T-helper 2 cell (primary cell): ENCODE measurements at places on chromosomes 6 and 20.

DNA sequence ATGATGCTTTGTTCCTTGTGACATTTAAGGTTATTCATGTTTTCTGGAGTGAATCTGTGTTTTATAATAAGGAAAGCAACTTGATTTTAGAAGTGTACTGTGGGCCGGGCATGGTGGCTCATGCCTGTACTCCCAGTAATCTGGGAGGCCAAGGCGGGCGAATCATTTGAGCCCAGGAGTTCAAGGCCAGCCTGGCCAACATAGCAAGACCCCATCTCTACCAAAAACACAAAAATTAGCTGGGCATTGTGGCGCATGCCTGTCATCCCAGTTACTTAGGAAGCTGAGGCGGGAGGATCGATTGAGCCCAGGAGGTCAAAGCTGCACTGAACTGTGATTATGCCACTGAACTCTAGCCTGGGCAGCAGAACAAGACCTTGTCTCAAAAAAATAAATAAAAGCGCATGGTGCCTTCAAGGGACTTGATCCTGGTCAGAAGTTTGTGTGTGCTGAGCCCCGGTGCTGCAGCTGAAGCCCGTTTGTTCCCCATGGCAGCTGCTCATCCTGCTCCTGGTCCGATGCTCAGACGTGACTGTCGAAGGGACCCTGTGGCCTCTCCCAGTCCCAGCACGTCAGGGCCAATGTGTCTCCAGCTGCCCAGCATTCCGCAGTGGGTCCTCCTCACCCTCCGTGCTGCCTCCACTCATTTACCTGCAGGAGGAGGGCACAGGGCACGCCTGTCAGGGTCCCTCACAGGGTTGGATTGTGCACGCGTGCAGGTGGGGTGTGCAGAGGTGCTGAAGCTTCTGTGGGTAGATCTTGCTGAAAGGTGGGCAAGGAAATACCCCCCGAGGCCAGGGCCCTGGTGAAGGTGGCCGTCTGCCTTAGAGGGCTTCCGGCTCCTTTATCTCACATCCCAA, 18.3 kb downstream of the ENTPD6 start:
- DNase-seq = no peak

- DNase-seq = no peak
These were observed 167.5 kb downstream of the GPX5 start for GRCh38 chr6:28693033-28693750.

DNA sequence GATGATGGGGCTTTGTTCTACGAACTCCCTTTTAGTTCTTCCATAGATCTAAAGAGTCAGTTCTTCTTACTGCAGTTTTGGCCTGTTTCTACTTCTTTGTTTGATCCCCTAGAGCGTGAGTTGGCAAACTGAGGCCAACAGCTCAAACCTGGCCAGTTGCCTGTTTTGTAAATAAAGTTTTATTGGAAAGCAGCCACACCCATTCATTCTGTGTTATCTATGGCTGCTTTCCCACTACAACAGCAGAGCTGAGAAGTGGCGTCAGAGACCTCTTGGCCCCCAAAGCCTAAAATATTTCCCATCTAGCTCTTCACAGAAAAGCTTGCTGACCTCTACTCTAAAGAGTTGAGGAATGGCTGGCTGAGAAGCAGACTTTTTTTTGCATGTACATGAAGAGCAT, 52.2 kb downstream of the EYA2 start:
- DNase-seq = no peak

GRCh38 chr6:164346631-164347030, 932.1 kb downstream of the QKI start:
- no peak for DNase-seq

DNA sequence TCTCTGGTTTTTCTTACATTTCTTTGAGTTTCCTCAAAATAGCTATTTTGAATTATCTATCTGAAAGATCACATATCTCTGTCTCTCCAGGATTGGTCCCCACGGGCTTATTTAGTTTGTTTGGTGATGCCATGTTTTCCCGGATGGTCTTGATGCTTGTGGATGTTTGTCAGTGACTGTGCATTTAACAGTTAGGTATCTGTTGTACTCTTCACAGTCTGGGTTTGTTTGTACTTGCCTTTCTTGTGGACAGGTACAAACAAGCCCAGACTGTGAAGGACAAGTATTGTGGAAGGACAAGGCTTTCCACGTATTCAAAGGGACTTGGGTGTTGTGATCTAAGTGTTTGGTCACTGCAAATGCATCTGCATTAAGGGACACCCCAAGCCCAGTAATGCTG, 49.9 kb upstream of the TOP1 start:
- no peak for DNase-seq

GRCh38 chr6:167244991-167245390, 46.1 kb upstream of the UNC93A start:
- no peak for DNase-seq

DNA sequence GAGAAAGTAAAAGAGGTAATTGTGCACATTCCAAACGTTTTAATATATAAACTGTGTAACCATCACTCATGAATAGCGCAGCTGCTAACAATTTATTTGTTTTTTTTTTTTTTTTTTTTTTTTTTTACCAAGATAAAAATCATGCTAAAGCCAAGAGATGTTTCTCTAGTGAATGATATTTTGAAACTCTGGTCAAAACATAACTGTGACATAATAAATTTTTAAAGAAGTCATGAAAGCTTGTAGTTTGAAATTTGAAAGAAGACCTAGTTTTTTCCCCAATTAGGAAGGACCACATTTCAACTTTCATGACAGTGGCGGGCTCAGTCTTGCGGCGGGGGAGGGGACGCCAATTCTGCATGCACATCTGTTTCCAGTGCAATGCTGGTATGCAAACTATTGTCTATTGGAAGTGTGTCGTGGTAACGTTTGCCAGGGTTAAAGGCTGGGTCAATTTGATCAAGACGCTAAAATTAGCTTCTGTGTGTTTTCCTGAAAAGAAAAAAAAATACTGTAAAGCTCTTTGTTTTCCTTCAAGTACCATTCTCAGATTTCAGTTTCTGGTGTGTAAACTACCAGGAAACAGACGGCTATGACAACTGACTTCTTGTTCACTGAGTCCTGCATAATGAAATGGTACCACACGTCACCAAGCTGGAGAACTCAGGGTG, 211.9 kb downstream of the FOXC1 start:
- DNase-seq = no peak

DNA sequence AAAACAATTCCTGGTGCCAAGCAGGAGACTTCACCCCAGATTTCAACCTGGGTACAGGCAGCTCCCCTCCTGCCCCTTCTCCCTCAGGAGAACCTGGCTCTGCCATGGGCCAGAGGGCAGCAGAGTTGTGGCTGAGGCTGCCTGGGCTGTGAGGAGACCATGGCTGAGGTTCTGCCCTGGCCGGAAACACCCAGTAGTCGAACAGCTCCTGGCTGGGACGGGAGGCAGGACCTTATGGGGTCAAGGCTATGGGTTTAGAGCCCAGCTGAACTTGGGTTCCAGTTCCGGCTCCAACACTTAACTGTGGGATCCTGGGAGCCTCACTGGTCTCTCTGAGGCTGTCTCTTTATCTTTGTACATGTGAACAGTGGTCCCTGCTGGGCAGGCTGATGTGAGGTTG, 8.5 kb downstream of the C6orf132 start:
- DNase-seq = no peak

GRCh38 chr6:34514593-34515472, 41.3 kb downstream of the SPDEF start:
- no peak for DNase-seq

- DNase-seq = no peak
These were observed 840 bp downstream of the DEFB132 start for GRCh38 chr20:258269-258858.

- DNase-seq = no peak
These were observed 43.1 kb downstream of the PANK2 start for GRCh38 chr20:3932277-3932676.

DNA sequence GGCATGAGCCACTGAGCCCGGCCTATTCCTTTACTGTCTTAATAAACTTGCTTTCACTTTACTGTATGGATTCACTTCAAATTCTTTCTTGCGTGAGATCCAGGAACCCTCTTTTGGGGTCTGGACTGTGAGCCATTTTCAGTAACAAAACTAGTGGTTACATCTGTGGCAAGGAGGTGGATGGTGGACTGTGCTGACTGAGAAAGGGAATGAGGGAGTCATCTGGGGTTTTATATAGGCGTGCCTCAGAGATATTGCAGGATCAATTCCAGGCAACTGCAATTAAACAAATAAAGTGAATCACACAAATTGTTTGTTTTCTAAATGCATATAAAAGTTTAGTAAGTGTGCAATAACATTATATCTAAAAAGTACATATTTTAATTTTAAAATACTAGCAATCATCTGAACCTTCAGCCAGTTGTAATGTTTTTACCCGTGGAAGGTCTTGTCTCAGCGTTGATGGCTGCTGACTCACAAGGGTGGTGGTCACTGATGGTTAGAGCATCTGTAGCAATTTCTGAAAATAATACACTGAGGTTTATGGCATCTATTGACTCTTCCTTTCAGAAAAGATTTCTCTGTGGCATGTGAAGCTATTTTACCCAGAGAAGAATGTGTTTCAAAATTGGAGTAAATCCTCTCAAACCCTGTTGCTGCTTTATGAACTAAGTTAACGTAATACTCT, 111.4 kb upstream of the FKBP1C start:
- DNase-seq = no peak

GRCh38 chr20:64099880-64100565, 7.3 kb downstream of the NPBWR2 start:
- DNase-seq = peak; percentile 37

DNA sequence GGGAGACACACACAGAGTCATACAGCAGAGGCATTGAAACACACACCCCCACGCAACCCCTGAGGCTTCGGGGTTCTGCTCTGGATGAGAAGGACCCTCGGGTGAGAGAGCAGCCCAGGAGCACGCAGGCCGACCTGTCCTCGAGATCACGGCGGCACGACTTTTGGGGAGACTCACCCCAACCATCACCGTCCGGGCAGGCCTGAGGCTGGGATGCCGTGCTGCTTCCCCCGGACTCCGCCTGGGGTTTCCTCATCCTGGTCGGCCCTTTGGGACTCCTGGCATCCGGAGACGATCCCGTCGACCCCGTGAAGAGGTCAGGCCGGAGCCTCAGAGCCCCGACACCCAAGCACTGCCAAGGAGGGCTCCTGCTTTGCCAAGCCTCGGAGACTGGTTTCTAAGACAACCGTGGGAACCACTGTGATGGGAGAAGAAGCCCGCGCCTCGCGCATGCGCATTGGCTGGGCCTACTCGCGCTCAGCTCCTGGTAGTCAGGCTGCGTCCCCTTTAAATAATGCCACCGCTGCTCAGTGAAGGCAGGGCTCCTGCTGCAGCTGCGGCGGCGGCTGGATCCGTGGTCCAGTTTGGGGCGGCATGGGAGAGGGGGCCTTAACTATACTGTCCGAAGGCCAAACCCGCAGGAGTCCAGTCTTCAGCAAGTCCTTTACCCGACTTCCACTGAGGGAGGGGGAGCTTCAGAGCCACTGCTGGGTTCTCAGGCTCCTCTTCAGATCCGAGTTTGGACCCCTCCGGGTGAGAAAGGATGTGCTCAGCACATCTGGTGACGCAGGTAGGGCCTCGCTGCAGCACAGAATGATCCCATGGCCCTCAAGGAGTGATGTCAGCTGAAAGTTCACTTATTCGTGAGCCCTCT, 171.4 kb upstream of the ZNF337 start:
- DNase-seq = peak; percentile 59

GRCh38 chr6:17388365-17388764, 5.0 kb upstream of the CAP2 start:
- DNase-seq = no peak

DNA sequence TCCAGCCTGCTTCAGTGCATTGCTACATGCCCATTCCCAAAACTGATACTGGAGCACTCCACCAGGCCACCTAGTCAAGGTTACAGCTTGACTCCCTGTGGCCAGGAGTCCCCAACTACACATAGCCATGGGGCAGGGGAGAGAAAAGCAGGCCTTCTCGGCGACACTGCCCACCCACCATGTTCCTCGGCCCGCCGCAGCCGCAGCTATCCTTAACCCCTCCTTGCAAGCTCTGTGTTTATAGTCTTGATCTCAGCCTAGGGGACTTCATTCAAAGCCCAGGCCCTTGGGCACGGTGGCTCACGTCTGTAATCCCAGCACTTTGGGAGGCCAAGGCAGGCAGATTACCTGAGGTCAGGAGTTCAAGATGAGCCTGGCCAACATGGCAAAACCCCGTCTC, 39.2 kb upstream of the FAM50B start:
- DNase-seq = no peak

- no peak for DNase-seq
These were observed 86.6 kb upstream of the TAB2 start for GRCh38 chr6:149230712-149231460.

GRCh38 chr6:2264932-2265331, 19.5 kb upstream of the GMDS start:
- DNase-seq = no peak

DNA sequence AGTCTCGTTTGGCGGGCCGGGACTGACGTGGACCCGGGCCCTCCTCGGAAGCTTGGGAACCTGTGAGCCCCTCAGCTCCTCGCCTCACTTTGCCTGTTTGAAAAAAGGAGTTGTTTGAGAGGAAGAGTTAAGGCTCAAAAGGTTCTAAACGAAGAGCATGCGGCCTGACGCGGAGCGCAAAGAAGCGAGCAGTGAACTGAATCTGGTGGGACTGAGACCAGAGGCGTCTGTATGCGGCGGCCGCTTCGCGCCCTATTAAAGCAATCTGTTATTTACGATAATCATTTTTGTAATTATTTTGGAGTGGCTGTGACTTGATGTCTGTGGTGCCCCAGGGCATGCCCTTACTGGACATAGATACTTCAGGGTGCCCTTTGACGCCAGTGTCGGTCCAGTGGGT, 3.3 kb upstream of the TFAP2C start:
- no peak for DNase-seq

DNA sequence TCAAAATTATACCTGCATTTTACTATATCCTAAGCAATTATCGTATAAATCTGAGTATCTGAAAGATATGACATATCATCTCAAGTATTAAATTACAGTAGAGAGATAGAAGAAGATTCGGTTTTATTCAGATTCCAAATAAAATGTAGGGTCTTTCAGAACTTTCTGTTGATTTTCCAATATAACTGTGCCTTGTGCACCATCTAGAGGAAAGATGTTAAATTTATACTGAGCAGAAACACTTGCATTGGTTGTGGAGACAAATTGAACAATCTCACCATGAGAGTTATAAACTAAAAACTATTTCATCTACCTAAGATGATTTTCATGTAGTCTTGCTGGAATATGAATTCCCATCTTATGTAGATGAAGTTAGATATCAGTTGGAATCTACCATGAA, 26.8 kb upstream of the HSF2 start:
- no peak for DNase-seq

GRCh38 chr6:150830439-150831165, 34.9 kb upstream of the MTHFD1L start:
- DNase-seq = no peak

GRCh38 chr6:144377586-144378210, 92.6 kb downstream of the UTRN start:
- DNase-seq = no peak

DNA sequence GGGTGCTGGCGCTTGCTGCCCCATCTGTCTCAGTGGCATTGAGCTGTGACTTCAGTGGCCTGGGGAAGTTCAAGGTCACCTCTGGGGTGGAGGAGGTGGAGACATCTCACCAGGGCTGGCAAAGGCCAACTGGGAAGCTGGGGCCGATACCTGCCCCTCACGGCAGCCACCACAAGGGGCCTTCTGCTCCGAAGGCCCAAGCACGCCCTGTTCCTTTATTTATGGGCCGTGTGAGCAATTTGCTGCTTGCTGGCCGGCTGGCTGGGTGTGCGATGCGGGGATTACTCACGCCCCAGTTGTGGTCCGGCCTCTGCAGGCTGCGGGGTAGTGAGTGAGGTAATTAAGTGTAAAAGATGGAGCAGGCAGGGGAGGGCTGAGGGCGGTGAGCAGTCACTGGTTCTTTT, 13.2 kb upstream of the SCRT2 start:
- DNase-seq = no peak

GRCh38 chr20:57498425-57499400, 26.2 kb downstream of the CTCFL start:
- no peak for DNase-seq

GRCh38 chr6:155389130-155389529, 66.5 kb downstream of the NOX3 start:
- no peak for DNase-seq
